NCI-H1048 (cell line): ENCODE measurements at places on chromosomes 11 and 22.

DNA sequence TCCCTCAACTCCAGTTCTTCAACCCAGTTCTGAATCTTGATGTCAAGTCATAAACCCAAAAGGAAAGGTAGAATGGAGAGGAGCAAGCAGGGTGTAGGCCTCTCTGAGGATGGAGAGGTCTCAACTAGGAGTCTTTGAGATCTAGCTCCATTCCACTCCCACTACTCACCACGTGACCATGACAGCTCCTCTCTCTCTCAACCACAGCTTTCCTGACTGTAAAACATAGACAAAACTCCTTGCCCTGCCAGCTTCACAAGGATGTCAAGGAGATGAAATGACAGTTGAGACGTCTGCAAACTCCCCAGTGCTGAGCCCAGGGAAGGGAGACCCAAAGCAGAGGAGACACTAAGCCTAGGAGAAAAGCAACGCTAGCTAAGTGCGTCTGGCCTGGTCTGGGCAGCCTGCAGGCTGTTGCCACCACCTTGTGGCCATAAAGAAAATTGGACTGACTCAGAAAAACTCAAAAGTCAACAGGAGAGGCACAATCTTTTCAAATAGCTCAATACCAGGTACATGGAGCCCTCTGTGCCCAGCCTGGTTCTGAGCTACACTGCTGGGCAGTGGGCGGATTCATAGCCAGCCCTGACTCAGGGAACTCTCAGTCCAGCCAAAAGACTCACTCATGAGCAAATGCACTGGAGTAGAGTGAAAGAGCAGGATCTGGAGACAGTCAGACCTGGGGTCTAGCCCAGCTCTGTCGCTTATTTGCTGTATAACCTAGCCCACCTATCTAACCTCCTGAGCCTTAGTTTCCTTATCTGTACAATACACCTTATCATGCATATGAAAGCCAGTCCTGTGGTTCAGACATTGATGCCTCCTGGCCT, 3.4 kb downstream of the CLPB start:
- no peak for DNase-seq

DNA sequence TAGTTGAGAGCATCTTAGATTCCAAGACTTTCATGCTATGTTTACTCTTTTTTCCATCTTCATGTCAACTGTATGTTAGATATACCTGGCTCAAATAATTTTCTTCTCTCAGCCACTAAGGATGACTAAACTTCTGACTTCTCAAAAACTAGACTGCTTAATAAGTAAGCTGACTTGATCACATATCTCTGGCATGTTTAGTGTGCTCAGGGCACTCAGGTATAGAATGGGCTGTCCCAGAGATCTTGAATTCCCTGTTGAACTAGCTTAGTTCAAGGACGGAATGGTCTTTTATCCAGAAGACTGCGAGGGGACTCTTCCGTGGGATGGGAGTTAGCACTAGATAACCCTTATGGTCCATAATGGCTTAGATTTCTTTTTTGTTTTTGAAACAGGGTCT, 13.0 kb downstream of the NEU3 start:
- DNase-seq: no peak

GRCh38 chr11:2276280-2277007, 6.1 kb upstream of the ASCL2 start:
- DNase-seq: no peak

DNA sequence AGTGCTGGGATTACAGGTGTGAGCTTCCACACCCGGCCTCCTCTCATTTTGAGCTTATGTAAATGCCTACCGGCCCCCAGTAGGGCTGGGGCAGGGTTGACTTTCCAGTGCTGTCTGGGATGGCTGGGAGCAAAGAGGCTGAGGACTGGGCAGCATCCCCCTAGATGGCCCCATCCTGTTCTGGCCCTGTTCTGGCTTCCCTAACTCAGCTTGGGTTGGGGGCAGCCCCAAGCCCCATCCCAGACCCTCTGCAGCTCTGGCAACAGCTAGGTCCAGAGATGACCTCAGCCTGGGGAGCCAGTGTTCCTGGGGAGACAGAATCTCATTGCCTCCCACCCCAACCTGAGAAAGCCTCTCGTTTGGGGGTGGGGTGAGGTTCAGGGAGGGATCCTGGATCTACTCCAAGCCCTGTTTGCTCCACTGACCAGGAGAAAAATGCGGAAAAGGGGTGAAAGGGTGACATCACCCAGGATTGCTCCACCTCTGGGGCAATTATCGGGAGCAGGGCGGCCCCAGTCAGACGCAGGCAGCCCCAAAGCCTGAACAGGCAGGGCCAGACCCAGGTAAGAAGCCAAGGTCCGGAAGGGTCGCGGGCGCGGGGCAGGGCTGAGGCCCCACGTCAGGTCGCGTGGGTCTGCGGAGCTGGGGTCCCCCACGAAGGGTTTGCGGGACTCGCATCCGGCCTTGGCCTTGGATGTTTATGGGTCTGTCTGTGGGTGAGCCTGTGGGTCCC, at the start of gene PNPLA2:
Gene PNPLA2 (plus strand): TSS at position 519 of the 733 bp plus-strand sequence. CDS start 805 bp downstream, outside the sequence.
- DNase-seq: no peak

GRCh38 chr11:133175103-133175502, 357.2 kb downstream of the OPCML start:
- no peak for DNase-seq

DNA sequence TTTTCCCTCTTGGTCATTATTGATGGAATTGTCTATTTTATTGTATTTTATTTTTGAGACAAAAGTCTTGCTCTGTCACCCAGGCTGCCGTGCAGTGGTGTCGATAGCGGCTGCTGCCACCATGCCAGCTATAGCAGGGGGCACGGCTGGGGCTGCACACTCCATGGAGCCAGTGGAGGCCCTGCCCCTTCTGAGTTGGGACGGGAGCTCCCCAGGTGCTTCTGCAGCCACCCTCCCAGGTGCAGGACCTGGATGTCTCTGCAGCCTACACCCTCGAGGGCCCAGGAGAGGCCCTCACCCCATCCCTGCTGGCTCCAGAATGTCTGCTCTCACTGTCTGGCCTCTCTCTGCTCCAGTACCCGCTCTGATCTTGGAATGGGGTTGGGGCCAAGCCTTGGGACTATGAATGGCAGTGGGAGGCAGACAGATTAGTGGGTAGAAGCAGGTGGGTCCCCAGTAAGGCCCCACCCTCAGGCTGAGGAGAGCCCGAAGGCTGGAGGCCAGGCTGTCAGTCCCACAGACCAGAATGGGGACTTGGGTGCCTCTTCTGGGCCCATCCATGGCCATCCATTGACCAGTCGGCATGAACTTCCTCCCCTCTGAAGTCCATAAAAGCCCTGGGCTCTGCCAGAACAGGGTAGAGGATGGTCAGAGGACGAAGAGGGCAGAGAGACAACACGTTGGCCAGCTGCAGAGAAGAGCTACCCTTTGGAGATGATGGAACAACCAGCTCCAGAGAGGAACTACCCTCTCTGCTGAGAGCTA, 49.6 kb upstream of the ATXN10 start:
- DNase-seq: no peak

DNA sequence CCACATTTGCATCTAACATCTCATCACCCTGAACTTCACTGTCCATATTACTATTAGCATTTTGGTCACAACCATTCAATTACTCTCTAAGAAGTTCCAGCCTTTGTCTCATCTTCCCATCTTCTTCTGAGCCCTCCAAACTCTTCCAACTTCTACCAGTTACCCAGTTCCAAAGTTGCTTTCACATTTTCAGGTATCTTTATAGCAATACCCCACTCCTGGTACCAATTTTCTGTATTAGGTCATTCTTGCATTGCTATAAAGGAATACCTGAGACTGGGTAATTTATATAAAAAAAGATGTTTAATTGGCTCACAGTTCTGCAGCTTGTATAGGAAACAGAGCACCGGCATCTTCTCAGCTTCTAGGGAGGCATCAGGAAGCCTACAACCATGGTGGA, 64.7 kb upstream of the ARHGAP42 start:
- no peak for DNase-seq

DNA sequence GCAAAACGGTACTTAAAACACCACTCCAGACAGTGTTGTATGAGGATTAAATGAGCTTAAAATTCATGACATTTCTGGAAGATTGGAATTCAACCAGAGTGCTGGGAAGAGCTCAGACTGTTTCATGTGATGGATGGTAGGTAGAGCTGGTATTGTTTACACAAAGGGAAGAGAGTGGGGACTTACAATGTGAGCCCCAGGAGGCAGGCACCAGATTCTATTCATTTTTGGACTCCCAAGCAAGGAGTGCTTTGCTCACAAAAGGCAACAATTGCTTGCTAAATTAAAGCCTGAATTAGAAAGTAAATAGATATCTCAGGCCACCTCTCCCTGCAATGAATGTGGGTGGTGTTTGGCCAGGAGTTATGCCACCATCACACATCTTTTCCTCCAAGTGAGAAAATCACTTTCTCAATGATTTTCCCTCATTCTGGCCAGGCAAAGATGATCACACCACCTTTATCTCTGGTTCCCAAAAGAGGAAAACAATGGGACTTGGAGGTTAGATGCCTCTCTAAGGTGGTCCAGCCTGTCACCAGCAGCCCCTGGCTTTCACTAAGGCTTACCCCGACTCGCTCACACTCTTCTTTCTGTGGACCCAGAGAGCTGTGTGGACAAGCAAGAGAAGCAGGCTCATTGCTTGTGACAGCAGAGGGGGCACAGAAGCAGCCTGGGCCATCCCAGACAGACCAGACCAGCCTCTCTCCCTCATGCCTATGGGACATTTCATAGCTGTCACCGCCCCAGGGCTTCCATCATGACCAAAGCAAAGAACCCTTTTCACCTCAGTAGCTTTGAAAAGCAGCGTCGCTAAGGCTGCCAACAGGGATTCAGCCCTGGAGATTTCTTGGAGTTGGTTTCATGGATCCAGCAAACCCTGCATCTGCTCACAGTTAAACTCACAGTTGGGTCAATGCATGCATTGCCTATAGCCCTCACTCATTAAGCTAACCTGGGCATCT, 63.5 kb upstream of the DRD2 start:
- DNase-seq: no peak

DNA sequence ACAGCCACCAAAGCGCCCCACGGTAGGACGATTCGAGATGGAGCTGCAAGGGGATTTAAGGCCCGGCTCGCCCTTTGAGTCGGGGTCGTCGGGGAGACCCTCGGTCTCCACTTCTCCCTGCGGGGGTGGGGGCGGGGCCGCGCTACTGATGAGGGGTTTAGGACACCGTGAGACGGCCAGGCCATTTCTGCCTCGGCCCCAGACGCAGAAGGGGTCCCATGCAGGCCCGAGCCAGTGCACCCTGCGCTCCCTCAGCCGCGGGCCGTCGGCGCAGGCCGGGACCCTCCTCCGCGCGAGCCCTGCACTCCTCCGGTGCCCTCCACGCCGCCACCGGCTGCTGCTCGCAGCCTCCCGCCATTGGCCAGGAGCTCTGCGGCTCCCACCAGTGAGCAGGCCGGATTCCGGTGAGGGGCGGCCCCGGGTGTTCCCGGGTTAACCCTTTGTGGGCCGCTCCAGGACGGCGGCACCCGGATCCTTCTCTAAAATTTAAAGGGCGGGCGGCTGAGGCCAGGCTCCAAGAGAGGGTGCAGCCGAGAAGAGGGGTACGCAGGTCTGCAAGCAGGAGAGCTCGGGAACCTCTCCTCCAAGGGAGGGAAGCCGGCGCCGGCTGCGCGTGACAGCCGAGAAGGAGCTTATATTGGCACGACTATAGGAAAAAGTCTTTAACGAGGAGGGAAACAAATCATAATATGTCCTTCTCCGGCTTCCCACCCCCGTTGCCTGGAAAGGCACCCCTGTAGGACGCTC, 18.0 kb downstream of the CREB3L1 start:
- peak; percentile 40 for DNase-seq

- DNase-seq: no peak
Observed at GRCh38 chr11:3955299-3955665, 99.8 kb downstream of the STIM1 start.

DNA sequence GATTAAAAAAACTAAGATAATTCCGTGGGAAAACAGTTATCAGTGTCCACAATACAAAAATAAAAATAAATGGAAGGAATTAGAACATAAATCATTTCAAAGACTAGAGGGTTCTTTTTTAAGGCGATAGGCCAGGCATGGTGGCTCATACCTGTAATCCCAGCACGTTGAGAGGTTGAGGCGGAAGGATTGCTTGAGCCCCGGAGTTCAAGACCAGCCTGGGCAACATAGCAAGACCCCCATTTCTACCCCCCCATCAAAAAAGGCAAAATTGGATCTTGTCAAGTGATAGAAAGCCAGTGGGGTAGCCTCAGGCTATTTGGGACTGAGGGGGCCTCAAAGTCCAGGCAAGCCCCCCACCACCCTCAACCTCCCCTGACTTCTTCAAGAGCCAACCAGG, 20.6 kb upstream of the POLA2 start:
- no peak for DNase-seq

DNA sequence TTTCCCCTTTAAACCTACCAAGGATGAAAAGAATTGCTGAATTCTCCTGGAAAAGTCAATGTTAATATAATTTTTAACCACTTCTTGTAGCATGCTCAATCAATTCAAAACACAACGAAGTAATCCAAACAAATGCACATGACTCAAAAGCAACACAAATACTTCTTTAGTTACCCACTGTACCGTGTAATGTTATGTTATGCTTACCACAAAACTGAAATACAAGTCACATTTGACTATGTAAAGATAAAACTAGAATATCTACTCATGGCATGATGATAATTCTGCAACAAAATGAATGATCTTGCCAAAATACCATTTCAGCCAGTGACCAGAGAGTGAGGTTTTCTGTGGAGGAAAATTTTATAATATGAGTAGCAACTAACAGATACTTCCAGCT, 587.0 kb downstream of the DLG2 start:
- DNase-seq: no peak

DNA sequence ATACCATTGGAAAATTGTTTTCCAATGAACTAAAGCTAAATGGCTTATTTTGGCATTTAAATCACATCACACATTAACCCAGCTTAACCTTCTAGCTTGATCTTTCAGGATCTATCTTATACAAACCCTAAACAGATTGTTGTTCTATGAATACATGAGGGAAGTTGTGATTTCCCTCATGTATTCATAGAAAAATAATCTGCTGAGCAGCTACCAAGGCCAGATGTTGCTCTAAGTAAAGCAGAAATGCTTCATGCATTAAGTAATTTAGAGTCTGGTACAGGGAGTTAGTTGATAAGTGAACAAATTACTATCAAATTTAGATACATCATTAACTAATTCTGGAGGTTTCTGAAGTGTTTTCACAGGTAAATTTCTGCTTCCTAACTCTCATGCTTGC, 204.6 kb upstream of the ANO3 start:
- no peak for DNase-seq

DNA sequence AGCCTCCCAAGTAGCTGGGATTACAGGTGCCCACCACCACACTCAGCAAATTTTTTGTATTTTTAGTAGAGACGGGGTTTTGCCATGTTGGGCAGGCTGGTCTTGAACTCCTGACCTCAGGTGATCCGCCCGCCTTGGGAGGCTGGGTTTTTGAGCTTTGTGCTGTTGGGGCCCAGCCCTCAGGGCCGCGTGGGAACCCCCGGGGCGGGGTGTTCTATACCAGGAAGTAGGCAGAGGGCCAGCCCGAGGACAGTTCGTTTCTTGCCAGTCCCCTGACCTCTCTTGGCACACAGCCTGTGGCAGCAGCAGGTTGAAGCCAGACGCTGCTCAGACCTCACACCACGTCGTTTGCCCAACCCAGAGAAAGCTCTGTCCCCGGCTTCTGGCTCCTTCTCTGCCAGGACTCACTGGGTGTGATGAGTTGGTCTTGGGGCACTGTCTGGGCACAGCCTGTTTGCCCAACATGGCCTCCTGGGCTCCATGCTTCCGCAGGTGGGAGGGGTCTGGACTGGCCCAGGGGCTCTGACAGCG, 24.9 kb upstream of the CHKA start:
- DNase-seq: no peak
